ENCODE measurements at places on chromosomes 2 and 18.
A peak's percentile ranks its signal among the peaks of the same experiment; 100 is the strongest.

DNA sequence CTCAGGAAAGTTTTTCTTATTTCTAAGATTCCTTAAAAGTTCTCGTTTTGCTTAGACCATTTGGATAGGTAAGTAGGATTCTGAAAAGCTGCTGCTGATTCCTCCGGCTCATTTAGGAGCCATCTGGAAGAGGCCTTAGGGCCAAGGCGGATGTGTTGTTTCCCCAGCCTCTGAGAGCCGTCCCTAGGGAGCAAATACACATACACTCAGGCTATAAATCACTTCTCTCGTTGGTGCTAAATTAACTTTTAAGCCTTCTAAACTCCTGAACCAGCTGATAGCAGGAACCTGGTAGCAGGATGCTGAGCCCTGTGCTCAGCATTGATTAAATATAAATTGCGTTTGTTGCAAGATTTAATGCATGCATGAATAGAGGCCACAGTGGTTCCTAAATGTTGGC lies 109.8 kb downstream of the ADCYAP1 start:
- DNase-seq, result no peak

DNA sequence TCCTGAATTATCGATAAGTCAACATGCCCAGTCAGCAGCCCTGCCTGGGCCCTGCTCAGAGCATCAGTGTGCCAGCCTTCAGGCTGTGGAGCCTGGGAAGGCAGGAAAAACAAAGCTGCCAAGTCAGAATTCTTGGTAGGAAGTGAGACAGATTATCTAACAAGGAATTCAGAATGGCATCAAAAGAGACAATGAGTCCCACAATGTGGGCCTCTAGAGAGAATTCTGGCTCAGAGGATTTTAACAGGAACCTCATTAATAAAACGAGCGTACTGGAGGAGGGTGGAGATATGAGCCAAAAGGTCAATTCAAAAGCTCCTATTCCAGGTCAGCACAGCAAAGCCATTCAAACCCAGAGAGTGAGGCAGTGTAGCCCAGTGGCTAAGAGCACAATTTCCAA lies 327.6 kb upstream of the MMADHC start:
- DNase-seq, result no peak

GRCh38 chr2:116366212-116366611 lies 1448.3 kb upstream of the DDX18 start:
- DNase-seq, result no peak

DNA sequence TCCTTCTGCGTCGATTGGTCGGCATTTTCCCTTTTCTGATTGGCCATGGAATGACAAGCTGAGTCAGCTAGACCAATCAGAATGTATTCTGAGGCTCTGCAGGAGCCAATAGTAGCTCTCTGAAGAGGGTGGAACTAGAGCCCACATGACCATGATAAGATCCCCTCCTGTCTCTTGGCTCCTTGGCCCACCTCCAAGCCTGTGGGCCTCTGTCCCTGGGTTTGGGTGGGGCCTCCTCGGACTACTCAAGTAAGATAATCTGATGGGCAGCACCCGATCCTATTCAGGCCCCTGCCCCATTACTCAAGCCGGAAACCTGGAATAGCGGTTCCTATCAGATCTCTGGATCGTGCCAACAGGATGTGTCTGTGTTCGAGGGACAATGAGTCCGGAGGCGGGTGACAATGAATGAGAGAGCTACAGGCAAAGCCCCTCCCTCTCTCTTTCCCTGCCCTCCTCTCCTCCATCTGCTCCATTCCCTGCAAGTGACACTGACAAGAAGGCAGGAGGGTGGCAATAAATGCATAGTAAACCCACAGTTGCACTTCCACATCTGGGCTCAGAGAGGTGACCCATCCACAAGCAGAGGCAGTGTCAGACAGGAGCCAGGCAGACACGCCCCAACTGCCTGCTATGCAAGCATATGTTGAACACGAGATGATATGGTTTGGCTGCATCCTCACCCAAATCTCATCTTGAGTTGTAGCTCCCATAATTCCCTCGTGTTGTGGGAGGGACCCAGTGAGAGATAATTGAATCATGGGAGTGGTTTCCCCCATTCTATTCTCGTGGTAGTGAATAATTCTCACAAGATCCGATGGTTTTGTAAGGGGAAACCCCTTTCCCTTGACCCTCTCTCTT lies 114.7 kb downstream of the TNS1 start:
- no peak for DNase-seq

DNA sequence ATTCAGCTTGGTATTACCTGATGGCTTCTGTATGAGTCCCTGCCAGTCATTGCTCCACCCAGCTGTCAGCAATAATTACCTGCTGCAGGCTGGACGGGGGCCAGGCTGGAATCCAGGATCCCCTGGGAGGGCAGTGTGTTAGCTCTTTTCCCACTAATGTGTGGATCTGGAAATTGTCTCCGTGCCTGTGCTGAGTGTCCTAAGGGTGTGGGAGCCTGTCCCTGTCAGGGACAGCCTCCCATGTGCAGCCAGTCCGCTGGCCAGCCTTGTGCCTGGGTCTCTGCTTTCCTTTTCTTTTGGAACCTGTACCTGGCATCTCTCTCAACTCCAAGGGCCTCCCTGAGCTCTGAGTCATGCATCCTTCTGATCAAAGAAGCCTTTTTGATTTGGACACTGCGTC lies 107.2 kb upstream of the SPRED2 start:
- DNase-seq, result no peak

- DNase-seq, result no peak
These were observed 167.5 kb upstream of the ITGA4 start for GRCh38 chr2:181289698-181290097.

- no peak for DNase-seq
These were observed 286.9 kb upstream of the NXPH2 start for GRCh38 chr2:139067072-139067471.

DNA sequence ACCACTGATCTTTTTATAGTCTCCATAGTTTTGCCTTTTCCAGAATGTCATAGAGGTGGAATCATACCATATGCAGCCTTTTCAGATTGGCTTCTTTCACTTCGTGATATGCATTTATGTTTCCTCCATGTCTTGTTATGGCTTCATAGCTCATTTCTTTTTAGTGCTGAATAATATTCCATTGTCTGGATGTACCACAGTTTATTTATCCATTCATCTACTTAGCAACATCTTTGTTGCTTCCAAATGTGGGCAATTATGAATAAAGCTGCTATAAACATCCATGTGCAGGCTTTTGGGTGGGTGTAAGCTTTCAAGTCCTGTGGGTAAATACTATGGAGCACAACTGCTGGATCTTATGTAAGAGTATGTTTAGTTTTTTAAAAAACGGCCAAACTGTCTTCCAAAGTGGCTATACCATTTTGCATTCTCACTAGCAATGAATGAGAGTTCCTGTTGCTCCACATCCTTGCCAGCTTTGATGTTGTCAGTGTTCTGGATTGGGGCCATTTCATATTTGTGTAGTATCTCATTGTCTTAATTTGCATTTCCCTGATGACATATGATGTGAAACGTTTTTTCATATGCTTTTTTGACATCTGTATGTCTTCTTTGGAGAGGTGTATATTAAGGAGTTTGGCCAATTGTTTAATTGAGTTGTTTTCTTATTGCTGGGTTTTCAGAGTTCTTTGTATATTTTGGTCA lies 20.6 kb downstream of the STPG4 start:
- DNase-seq, result no peak

DNA sequence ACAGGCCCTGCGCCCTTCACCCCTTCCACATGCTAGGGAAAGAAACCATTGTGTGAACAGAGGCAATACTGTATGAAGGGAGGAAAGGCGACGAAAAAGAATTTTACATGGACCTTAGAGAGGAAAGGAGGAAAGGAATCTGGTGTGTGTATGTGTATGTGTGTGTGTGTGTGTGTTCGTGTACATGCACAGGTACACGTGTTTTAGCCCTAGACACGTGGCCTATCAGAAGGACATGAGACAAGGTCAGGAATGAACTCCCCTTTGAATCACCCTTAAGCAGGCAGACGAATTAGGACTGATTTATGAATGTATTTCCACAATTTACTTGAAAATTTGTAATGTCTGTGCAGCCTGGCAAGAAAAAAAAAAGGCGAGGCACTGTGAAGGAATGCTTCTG lies 276.0 kb downstream of the ZNF516 start:
- DNase-seq, result no peak

GRCh38 chr2:216292886-216293301 lies 79.4 kb downstream of the MARCHF4 start:
- DNase-seq, result no peak

- no peak for DNase-seq
These were observed 750 bp upstream of the RMP24 start for GRCh38 chr18:35971661-35972196.

DNA sequence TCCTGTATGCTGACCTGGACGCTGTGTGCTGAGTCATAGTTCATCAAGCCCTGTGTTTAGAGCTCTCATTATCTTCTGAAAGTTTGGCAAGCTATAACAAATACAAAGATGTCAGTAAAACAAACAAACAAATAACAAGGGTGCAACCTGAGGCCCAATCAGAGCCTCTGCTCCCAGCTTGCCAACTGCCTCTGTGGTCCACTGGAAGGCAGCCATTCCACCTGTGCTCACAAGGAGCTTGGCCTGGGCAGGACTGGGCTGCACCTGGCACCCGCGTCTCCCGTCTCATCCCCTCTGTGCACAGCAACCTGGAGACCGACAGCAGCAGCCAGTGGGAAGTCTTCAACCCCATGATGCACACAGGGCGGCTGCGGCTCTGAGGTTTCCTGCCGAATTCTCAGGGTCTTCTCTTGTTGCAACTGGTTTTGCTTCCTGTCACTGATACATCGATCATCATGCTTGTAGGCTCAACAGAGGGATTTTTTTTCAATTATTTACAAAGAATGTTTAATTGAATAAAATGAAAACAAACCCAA lies 97.8 kb downstream of the TMEM18 start:
- DNase-seq, result no peak

GRCh38 chr2:156334496-156335478 lies 2.3 kb upstream of the NR4A2 start:
- DNase-seq, result peak; percentile 86

DNA sequence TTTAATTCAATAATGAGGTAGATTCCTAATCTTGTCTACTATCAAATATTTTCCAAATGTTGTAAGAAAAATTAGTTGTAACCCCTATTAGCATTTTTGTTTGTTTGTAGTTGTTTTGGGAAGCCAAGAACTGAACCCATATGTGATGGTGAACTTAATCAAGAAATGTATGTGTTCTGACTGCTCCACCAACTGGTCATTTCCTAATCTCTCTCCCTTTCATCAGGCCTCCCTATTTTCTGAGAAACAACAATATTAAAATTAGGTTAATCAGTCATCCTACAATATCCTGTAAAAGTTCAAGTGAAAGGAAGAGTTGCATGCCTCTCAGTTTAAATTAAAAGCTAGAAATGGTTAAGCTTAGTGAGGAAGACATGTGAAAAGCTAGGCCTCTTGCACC lies 504.0 kb downstream of the EPHA4 start:
- DNase-seq, result no peak

- DNase-seq, result no peak
These were observed 8.8 kb downstream of the DHX57 start for GRCh38 chr2:38866773-38867443.

DNA sequence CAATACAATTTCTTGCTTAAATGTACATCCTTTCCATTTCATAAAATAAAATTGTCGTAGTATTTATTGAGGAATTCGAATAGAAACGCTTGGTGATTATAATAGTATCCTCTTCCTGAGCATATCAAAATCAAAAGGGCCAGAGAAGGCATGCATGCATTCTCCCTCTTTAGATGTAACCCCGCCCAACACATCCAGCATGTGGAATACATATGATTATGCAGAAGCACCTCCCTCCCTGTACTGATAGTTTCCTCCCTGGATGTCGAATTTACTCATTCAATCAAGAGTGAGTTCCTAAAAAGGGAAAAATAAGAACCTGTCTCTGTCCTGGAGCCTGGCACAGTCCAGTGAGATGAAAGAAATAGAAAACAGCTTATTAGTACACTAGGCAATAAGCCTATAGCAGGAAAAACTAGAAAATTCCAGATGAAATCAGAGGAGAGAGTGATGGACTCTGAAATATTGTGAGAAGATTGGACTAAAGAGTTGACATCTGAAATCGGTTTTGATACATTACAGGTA lies 262.9 kb downstream of the RDH14 start:
- DNase-seq, result no peak

GRCh38 chr2:122368576-122369243 lies 613.3 kb downstream of the TSN start:
- DNase-seq, result no peak

DNA sequence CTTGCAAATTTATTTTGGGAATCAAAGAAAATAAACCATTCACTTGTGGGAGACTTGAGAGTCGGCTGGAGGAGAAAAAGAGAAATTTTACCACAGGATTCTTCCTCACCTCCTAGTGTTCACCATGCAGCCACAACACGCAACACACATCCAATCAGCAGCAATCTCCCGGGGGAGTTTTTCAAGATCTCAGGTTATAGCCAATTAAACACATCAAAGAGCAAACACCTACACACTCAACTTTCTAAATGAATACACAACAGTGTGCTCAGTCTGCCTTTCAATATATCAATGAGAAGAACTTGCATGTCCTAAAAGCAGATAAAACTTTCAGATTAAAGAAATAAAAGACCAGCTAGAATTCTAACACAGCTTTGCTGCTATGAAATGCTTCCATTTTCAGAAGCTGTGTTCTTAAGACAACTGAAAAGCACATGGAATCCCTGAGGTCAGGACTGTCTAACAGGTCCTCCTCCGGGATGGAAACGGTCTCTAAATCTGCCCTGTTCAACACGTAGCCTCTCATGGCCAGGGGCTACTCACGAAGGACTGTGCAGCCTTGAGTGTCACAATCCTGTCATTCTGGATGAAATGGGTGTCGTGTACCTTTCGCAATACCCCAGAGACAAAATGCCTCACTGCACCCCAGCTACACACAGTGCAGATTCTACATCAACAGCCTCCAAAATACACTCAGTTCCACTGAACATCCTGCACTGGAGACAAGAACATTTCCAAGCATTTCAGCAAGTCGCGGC lies 84.2 kb downstream of the ZNF516 start:
- no peak for DNase-seq

DNA sequence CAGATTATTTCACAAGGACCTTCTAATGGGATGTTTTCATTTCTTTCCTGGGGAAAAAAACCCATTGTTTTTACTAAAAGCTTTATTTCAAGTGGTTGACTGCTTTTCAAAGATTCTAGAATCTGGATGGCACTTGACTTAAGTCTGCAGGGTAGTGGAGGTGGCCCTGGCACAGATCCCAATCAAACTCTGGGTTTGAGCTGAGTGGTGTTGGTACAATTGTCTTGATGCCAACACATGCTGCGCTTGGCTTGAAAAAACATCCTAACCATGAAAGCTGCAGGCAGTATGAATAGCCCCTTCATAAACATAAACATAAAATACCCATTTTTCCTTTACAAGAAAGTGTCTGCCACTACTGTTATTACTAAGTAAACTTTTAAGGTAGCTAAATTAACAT lies 3.6 kb downstream of the PAPOLG start:
- DNase-seq, result no peak

GRCh38 chr18:47800248-47800647 lies 130.2 kb downstream of the SMAD2 start:
- DNase-seq, result no peak

GRCh38 chr2:221465776-221466175 lies 106.3 kb downstream of the EPHA4 start:
- DNase-seq, result no peak

DNA sequence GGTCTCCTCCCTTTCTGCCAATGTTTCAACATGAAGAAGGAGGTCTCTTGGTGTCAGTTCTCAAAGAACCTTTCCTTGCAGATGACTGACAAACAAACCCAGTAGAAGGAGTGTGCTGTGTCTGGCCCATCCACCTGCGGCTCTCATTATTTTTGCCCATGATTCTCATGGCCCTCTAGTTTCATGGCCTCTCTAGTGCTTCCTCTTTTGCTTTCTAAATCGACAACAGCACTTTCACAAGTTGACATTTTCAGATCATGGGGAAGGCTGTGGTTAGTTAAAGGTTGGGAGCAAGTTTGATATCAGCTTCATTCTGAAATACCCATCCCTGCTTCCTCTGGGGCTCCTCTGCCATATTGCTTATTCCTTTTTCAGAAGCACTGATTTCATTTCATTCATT lies 805.2 kb downstream of the SLC4A3 start:
- DNase-seq, result no peak

Data from T-helper 17 cell (primary cell).